Activated CD8-positive, alpha-beta memory T cell treated with anti-CD3 and anti-CD28 coated beads for 1 hour (primary cell): ENCODE measurements at places on chromosomes 6 and 20.

GRCh38 chr6:140744659-140745320 lies 1370.3 kb upstream of the CITED2 start:
- DNase-seq: no peak

DNA sequence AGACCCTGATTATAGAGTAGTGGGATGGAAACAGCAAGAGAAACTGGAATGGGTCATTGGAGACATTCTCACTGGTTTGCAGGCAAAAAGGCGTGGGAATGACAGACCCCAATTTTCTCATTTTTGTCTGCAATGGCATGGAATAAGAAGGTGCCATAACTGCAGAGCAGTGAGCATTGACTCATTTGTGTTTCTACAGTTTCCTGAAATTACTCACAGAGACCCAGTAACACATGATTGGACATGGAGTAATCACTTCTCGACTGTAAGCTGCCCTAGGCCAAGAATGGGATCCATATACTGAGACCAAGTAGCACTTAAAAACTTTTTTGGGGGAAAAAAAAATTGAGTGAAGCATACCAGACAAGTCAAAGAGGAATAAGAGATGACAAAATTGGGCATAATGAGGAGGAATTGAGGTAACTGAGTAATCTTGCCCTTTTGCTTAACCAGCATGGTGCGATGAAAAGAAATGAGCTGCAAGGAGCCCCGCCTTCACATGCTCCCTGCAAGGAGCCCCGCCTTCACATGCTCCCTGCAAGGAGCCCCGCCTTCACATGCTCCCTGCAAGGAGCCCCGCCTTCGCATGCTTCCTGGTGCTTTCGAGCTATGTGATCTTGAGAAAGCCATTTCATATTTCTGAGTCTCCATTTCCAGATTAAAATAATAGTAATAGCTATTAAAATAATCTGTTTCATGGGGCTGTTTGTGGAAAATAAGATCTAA lies 44.1 kb downstream of the NHSL1 start:
- no peak for DNase-seq

DNA sequence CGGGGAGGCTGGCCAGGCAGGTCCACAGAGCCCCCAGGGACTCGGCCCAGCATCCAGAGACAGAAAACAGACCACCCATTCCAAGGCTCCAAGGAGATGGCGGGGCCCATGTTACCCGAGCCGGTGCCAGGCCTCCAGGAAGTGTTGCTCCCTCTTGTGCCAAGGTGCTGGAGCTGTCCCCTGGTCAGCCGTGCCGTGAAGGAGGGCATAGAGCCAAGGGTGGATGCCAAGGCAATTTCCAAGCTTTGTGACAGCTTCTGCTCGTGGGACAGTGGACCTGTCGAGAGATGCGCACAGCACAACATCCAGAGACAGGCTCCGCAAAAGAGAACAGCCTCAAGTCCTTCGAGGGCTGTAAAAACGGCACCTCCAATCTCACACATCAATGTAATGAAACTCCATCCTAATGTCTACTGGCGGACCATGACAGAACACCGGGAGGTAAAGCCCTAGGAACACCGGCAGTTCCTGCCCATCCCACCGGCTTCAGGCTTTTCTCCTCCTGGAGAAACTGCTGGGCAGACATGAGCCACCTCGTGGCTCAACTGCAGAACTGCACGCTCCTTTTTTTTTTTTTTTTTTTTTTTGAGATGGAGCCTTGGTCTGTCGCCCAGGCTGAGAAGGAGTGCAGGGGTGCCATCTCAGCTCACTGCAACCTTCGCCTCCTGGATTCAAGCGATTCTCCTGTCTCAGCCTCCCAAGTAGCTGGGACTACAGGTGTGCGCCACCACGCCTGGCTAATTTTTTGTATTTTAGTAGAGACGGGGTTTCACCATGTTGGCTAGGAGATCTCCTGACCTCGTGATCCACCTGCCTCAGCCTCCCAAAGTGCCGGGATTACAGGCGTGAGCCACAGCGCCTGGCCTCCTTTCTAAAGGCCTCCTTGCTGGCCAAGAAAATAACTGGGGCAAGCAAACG lies 30.9 kb upstream of the AVP start:
- no peak for DNase-seq

DNA sequence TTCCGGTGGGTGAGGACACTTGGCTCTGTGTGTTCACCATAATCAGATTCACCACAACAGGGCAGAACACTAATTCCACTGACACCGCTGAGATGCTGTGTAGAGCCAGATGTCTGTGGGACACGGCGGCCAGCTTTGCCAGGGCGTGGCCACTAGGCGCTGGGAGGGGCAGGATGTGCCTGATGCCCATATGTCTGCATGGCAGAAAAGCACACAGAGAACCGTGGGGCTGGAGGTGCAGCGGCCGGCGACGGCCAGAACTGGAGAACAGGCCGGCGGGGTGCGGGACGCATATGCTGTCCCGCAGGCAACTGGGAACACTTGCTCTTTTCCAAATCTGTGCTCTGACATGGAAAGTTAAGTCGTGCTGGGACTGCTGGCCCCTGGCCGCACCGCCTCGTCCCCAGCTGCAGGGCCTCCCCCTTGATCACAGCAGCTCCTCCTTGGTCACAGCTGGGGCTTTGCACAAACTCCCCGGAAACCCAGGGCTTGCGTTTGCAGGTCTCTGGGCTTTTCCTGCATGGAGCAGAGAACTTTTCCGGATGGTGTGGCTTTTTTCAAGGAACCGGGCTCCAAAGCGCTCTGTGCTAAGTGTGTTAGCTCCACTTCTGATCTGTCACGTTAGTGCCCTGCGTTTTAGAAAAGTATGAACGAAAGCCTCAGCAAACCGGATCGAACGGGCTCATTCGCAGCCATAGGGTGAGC lies 31.1 kb downstream of the NTSR1 start:
- no peak for DNase-seq

GRCh38 chr6:61809004-61809595 lies 476.9 kb downstream of the KHDRBS2 start:
- no peak for DNase-seq

GRCh38 chr6:113288409-113288808 lies 568.7 kb upstream of the MARCKS start:
- DNase-seq: no peak

DNA sequence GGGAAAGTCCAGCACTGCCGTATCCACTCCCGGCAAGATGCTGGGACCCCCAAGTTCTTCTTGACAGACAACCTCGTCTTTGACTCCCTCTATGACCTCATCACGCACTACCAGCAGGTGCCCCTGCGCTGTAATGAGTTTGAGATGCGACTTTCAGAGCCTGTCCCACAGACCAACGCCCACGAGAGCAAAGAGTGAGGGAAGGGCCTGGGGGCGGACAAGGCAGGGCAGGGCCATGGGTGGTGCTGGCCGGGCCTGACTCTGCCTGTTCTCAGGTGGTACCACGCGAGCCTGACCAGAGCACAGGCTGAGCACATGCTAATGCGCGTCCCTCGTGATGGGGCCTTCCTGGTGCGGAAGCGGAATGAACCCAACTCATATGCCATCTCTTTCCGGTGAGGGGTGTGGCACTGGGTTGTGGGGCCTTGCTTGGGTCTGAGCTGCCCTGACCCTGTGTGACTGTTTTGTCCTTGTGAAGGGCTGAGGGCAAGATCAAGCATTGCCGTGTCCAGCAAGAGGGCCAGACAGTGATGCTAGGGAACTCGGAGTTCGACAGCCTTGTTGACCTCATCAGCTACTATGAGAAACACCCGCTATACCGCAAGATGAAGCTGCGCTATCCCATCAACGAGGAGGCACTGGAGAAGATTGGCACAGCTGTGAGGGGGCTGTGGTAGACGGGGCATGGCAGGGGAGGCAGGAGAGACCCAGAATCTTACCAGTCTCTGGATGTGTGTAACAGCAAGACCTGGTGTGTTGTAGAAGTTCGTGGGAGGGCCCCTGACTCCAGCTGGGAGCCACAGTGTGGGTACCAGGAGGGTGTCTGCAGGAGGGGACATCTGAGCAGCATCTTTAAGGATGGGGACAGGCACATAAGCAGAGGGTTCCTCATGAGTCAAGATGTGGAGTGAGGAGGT lies 29.1 kb downstream of the PLCG1 start:
- no peak for DNase-seq

GRCh38 chr6:101263596-101263995 lies 129.9 kb upstream of the GRIK2 start:
- no peak for DNase-seq

GRCh38 chr6:399785-400534 lies 8.4 kb downstream of the IRF4 start:
- no peak for DNase-seq

GRCh38 chr6:6407071-6407741 lies 86.7 kb upstream of the F13A1 start:
- DNase-seq: no peak

GRCh38 chr20:63830841-63831588 lies at the start of gene ZBTB46:
ZBTB46 (minus strand) TSS chr20:63831264; CDS start chr20:63790757, 40,507 bp downstream.
- no peak for DNase-seq
